Amniotic stem cell (primary cell): ENCODE measurements at places on chromosomes 5 and 9.

- peak; percentile 5 for DNase-seq
These were observed 12.4 kb downstream of the GZMK start for GRCh38 chr5:55036477-55036876.

GRCh38 chr9:3951161-3951665 lies 348.7 kb downstream of the GLIS3 start:
- no peak for DNase-seq

- no peak for DNase-seq
These were observed 282.2 kb upstream of the VLDLR start for GRCh38 chr9:2339416-2339815.

GRCh38 chr9:131872702-131873101 lies 132.8 kb upstream of the RAPGEF1 start:
- DNase-seq: no peak

GRCh38 chr9:127131871-127132270 lies 9.4 kb upstream of the ANGPTL2 start:
- DNase-seq: no peak

GRCh38 chr5:77306531-77306930 lies 96.1 kb downstream of the PDE8B start:
- no peak for DNase-seq
